ENCODE measurements at places on chromosomes 6 and 20.

- no peak for DNase-seq
Measured at GRCh38 chr6:115832786-115833185, 227.9 kb downstream of the FRK start.

DNA sequence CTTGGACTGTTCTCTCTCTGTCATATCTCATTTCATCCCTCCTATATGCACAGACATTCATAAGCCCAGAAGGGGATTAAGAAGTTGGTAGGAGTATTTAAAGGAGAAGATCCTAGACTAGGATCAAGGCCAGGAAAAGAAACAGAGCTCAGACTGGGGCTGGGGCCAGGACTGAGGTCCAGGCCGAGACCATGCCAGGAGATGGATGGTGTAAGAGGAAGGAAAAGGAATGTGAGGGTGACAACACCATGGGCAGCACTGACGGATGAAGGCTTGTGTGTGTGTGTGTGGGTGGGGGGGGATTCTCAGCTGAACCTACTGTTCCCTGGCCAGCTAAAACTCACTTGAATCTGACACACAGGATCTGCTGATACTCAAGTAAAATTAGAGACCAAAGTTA lies 182.1 kb downstream of the KIF6 start:
- no peak for DNase-seq

GRCh38 chr6:96853083-96853482 lies 15.8 kb upstream of the GPR63 start:
- no peak for DNase-seq

DNA sequence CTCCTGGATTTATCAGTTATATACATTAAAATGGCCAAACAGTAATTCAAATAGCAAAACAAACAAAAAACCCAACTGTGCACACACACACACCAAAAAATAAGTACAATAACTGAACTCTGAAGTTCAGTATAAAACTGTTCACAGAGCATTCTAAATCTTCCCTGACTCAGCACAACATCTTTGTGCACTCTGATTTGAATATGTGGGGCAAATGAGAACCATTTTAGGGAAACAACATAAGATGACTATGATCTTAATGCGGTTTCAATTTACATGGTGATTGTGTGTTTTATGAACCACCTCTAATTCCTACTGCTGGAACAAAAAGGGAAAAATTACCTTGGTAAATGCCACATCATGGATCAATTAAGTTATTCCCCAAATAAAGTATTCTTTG lies 41.7 kb downstream of the PLAGL1 start:
- no peak for DNase-seq

DNA sequence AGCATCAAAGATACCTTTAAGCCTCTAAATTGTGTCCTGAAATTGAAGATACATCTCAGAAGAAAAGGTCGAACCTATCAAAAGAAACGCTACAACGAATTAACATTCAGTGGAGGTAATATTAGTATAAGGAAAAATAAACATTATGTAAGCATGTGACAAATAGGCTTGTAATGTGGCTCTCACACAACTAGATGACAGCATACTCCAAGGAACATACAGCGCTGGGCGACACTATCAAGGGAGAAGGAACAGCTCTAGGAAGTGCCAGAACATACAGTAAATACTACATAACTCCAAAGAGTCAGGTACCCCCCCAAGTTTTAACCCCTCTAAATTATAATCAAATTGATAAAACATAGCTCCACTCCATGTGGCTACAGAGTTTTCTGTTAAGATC lies 103.5 kb downstream of the LAMP5 start:
- peak; percentile 25 for DNase-seq

- peak; percentile 74 for DNase-seq
Measured at GRCh38 chr6:3195695-3196497, 31.6 kb downstream of the TUBB2B start.

GRCh38 chr20:1946442-1946761 lies 47.5 kb downstream of the PDYN start:
- DNase-seq, result no peak

DNA sequence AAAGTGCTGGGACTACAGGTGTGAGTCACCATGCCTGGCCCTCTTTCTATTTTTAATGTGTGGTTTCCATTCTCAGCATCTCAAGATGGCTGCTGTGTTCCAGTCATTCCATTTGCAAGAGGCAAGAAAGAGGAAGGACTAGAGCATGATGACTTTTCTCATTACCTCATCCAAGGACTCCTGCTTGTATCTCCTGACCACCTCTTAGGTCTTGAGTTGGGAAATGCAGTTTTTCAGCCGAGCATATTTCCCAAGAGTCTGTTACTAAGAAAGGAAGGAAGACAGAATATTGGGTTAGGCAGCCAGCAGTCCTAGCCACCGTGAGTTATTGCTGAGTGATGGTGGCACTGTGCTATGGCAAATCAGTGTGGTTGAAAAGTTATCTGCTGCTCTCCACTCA lies 108.4 kb upstream of the INSM1 start:
- DNase-seq, result no peak

DNA sequence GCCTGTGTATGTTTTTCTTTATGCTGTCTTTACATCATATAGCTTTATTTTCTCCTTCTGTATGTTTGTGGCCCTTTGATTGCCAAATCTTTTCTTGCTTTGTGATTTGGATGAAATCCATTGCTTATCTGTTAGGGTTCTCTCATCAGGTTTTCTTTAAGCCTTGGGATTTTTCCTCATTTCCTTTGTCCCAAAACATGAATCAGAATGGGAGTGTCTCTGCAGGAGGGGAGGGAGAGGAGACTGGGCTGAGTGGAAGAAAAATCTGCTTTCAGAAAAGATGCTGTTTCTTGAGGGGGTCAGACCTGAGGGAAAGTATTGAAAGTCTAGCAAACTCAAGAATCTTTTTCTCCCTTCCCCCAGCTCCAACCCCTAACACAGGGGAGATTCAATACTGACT lies 758.0 kb upstream of the MMS22L start:
- no peak for DNase-seq

DNA sequence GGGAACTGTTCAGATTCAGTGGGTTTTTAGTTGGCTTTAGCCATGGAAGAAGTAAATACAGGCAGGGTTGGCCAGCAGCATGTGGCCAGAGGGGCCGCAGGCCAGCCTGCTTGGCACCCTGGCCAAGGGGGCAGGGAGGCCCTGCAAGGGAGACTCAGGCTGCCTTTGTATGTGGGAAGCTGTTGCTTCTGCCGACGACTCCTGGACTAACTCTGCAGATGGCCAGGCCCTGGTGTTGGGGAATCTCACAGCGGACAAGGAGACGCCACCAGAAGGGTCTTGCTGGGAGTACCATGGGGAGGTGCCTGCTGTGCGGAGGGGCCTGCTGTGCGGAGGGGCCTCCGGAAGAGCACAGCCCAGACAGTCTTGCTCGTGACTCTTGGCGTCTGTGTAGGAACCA lies 25.2 kb downstream of the PYGB start:
- DNase-seq, result peak; percentile 52

GRCh38 chr6:157019115-157019641 lies 242.0 kb downstream of the ARID1B start:
- DNase-seq, result no peak

All from putamen (tissue), 1 donor.